ENCODE measurements at places on chromosomes 11 and 22.

DNA sequence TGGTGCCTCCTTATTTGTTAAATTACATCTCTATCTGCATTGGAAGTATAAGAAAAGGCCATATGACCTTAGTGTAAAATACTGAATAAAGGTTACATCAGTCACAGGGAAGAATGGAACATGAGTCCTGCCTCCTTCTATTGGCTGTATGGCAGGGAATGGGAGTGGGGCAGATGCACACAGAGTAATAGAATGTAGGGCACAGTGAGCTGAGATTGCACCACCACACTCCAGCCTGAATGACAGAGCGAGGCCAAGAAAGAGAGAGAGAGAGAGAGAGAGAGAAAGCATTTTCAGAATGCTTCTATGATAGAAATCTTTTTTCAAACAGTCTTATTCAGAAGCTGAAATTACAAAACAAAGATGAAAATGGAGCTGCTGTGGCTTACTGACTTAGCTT lies 58.8 kb downstream of the SLN start:
- DNase-seq, result no peak

DNA sequence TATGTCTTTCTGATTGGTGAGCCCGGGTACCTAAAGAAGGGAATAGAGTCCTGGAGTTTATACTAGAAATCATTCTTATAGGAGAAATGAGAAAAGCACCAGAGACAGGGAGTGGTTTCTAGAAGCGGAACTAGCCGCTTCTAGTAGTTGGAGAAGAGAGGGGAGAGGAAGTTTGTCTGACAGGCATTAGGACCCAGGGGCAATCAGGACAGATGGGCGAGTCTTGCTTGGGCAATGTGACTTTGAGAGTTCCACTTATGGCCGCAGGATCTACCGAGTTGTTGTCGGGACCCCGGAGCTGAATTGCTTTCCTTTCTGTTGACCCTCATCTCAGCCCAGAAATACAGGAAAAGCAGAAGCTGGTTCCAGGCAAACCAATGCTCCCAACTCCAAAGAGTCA lies 596.8 kb upstream of the CNTN5 start:
- DNase-seq, result no peak

DNA sequence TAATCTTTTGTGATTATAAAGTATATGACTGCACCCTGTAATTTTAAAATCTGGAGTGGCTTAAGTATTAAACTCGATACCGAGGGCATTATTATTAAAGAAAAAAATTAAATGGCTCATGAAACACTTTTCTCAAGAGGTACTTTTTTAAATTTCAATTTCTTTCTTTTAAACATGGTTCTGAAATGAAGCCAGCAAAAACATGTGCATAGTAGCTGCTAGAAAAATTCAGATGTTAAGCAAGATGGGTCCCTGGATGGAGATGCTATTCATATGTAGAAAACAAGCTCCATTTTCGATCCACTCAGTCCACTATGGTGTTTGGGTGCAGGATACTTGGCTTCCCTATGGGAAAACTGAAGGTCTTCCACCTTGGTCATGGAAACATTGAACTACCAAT lies 189.5 kb downstream of the PGR start:
- no peak for DNase-seq

- DNase-seq, result no peak
Measured at GRCh38 chr22:29313576-29314466, 1.7 kb downstream of the RASL10A start.

DNA sequence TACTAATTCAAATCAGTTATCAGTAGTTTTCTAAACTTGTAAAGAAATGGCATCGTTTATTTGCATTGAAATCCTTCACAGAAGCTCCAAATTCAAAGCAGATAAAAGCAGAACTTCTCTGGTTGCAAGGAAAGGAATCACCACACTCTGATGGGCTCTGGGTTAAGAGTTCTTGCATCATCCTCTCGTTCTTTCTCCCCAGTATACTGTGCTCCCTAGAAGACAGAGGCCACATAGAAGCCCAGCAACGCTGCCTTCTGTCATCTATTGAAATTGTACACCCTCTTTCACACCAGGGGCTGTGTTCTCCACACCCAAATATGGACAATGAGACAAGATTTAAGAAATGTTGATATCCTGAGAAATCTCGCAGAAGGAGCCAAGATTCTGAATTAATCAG lies 29.3 kb downstream of the FAT3 start:
- DNase-seq, result no peak
